ENCODE measurements at places on chromosomes 12 and 14.

- DNase-seq, result no peak
Observed at GRCh38 chr12:10366875-10367274, 23.0 kb downstream of the KLRK1 start.

- DNase-seq, result no peak
Observed at GRCh38 chr12:2980630-2981029, 21.4 kb downstream of the TEAD4 start.

DNA sequence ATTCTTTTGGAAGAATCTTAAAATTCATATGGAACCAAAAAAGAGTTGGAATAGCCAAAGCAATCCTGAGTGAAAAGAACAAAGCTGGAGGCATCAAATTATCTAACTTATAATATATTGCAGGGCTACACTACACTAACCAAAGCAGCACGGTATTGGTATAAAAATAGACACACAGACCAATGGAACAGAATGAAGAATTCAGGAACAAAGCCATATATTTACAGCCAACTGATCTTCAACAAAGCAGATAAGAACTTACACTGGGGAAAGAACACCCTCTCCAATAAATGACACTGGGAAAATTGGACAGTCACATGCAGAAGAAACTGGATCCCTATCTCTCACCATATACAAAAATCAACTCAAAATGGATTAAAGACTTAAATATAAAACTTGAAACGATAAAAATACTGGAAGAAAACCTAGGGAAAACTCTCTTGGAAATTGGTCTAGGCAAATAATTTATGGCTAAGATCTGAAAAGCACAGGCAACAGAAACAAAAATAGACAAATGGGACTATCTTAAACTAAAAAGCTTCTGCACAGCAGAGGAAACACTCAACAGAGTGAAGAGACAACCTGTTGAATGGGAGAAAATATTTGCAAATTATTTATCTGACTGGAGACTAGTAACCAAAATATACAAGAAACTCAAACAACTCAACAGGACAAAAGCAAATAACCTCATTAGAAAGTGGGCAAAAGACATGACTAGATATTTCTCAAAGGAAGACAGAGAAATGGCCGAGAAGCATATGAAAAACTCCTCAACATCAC, 286.3 kb downstream of the ITPR2 start:
- no peak for DNase-seq

- DNase-seq, result no peak
Observed at GRCh38 chr14:93108105-93108504, 7.6 kb downstream of the ITPK1 start.
